ENCODE measurements at places on chromosomes 6 and 20. TPM values are rescaled to one million over a fixed set of nuclear protein-coding genes. Genes with fewer than 3 reads are reported as not detected.

EFCAB8 gene
- not detected for total RNA-seq

PPIL1 gene
- 11.2 TPM for total RNA-seq

CST7 gene
- 1.8 TPM for total RNA-seq

DNA sequence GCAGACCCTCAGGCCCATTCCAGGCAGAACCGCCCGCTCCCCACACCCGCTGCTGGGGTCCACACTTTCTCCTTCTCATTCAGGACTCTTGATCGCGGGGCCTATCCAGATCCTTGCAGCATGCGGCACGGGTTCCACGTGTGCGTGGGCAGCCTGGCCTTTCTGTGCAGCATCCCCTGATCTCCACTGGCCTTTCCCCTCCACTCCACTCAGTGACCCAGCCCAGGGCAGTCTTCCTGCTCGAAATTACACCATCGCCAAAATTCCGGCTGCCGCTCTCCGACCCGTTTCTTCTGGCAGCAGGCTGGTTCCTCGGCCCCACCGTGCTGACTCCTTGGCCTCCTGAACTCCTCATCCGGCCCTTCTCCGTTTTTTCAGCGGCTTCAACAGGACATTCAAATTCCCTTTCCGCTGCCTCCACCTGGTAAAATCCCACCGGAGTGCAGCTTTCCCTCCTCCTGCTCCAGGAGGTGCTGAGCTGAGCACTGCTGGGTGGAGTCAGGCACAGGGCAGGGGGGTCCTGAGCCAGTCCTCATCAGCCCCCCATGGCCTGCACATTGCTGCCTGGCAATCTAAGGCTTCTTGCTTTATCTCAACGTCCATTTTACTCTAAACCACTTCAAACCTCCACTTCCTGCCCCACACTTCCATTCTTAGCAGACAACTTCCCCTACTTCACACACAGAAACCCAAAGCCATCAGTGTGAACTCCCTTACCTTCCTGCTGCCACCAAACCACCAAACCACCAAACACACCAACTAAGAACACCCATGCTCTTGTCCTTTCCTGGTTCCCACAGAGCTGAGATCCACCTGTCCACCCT, 9.0 kb downstream of the SFT2D1 start:
- peak; percentile 33 for DNase-seq

LTB gene
- total RNA-seq, result not detected
